Lung (tissue), 17 donors: ENCODE measurements at places on chromosomes 7 and 10.

DNA sequence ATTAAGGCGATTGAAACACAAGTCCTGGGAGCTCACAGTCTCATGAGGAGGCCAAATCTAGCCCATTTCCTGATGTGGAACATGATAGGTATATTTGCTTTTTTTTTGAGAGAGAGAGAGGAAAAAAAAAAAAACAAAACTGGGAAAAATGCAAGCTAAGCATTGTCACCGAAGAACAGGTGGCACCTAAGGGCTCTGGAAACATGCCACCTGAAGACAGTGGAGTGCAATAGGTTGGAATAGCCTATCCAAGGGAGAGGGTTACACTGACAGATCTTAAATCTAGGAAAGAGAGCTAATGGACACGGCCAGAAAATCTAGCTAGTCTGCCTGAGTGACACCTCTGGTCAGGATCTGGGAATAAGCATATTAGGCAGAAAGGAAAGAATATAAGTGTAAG lies 110.2 kb downstream of the SRI start:
- no peak for DNase-seq

DNA sequence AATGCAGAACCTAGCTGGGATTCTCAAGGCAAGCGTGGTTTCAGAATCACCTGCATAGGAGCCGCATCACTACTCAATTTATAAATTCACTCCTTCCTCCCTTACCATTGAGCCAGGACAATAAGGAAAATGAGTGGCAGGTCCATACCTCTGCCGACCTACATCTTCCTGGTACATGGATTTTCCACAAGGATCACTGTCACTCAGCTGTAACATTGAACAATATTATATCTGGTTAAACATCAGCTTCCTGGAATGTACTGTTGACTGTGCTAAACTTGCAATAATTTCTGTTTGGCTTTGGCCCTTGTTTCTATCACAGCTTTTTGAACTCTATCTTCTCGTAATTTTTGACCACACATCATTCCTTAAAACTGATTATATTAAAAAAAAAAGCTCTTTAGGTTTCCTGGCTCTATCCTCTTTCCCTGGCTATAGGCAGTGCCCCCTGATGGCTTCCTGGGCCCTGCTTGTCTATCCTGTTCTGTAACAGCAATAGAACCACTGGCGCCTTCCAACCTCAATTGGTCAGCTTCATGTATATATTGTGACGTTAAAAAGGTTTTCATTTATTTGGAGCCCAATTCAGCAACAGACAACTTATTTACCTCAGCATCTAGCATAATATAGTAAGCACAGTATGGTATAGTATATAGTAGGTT lies 59.2 kb downstream of the RNLS start:
- DNase-seq: no peak

DNA sequence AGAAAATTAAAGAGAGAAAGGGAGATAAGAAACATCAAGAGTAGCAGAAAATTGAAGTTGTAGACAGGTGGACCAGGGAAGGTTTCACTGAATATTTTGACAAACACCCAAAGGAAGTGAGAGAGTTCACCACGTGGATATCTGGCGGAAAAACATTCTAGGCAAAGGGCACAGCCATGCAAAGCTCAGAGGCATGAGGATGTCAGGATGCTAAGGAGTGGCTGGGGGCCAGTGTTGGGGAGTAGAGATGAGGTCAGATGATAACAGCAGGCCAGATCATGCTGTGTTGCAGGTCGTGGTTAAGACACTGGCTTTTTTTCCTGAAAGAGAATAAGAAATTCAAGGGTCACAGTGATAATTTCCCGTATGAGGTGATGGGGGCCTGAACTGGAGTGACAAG lies 181.9 kb downstream of the DGKI start:
- DNase-seq: no peak

DNA sequence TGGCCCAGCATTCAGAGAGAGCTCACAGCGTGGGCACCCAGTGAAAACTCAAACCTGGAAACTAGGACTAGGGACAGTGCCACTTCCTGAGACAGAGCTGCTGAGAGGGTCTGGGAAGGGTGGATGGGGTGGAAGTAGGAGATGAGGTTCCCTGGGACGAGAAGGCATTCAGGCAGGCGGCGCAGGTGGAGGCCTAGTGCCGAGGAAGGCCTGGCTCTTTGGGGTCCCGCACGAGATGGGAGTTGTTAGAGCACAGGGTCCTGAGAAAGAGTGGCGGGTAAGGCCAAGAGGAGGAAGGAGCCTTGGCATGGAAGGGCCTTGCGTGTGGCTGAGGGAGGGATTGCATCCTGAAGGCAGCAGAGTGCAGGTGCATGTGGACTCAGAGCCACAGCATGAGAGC lies 129.8 kb upstream of the SH2B2 start:
- no peak for DNase-seq

DNA sequence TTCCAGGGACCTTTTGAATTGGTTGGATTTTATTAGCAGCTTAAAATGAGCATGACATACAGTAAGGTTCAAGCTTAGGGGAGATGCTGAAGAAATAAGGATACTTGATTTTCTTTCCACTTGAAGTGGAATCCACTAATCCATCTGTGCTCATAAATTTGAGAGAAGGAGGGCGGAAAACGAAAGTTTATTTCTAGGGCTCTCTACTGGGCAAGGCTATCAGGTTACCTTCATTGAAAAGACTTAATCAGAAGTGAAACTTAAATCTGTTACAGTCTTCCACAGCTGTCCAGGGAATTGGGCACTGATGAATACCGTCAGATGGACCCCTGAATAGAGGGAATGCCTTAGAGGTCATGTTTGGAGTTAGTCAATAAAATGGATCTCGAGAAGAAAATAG lies 21.8 kb downstream of the AUTS2 start:
- no peak for DNase-seq

DNA sequence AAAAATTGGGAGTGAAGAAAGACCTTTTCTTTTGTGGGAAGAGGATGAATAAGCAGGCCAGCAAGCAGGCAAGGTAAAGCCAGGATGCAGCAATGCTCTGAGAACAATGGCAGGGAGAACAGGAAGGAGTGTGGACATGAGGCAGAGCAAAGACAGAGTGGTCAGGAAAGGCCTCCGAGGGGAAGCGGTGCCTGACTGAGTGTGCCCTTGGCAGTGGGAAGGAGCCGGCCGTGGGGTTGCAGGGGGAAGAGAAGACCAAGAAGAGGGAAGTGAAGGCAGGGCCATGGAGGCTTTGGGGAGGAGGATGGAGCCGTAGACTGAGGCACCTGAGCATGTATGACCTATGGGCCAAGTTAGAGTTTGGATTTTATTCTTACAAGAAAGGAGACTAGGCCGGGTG lies 21.9 kb upstream of the ZNF212 start:
- no peak for DNase-seq

- DNase-seq: no peak
Observed at GRCh38 chr10:46526682-46527038, 29.8 kb downstream of the GPRIN2 start.

DNA sequence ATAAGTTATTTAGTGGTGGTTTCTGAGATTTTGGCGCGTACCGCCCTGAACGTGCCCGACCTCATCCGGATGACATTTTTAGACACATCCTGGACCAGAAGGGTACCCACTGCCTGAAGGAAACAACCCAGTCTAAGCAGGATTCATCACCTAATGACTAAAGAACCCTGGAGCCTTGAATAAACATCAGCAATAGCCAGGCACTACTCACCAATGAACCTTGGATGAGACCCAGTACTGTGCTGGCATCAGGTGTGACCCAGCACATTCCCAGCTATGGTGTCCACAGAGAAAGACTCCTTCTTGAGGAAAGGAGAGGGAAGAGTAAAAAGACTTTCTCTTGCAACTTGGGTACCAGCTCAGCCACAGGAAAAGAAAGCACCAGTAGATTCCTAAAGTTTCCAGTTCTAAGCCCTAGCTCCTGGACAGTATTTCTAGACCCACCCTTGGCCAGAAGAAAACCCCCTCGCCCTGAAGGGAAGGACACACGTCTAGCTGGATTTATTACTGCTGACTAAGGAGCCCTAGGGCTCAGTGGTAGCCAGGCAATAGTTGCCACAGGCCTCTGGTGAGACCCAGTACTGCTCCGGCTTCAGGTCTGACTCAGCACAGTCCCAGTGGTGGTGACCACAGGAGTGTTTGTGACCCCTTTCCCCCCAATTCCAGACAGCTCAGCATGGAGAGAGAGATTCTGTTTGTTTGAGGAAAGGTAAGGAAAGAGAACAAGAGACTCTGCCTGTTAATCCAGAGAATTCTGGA lies 32.5 kb downstream of the ZNF277 start:
- no peak for DNase-seq

DNA sequence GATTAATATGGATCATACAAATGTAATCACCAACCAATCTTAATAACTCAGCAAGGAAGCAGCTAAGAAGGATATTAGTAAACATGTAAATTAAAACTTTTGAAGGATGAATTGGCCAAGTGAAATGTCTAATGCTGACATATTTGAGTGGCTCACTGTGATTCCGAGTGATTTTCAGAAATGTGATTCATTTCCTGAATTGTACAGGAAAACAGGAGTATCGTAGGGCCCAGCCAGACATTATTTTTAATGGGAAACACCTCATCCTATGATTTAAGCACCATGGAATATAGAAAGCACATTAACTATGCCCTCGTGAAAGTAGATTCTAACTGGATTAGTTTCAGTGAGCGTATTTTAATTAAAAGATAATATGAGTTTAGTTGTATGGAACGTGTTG lies 82.3 kb downstream of the LHFPL3 start:
- DNase-seq: no peak

DNA sequence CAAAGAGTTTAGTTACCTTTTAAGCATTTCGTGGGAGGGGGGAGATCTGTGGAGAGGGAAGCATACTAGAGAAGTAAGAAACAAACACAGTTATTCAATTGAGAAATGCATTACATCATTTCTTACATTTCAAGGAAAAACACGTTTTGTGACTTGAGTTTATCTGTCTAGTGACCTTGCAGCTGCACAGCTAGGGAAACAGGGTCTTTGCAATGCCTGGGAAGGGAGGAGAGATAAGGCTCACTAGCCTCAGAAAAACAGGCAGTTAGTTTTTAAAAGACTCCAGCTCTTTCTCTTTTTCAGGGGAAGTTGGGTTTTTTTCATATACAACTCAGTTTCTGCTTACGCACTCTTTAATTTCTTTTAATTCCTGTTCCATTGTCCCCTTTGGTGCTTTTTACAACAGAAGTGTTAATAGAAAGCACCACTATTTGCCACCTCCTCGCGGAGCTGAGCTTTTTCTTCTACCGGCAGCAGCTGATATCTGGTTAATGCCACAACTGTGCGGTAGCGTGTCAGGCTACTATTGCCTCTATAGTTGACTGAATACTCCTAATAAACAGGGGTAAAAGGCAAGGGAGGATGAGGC lies 5.6 kb downstream of the CYP3A43 start:
- DNase-seq: peak; percentile 25

DNA sequence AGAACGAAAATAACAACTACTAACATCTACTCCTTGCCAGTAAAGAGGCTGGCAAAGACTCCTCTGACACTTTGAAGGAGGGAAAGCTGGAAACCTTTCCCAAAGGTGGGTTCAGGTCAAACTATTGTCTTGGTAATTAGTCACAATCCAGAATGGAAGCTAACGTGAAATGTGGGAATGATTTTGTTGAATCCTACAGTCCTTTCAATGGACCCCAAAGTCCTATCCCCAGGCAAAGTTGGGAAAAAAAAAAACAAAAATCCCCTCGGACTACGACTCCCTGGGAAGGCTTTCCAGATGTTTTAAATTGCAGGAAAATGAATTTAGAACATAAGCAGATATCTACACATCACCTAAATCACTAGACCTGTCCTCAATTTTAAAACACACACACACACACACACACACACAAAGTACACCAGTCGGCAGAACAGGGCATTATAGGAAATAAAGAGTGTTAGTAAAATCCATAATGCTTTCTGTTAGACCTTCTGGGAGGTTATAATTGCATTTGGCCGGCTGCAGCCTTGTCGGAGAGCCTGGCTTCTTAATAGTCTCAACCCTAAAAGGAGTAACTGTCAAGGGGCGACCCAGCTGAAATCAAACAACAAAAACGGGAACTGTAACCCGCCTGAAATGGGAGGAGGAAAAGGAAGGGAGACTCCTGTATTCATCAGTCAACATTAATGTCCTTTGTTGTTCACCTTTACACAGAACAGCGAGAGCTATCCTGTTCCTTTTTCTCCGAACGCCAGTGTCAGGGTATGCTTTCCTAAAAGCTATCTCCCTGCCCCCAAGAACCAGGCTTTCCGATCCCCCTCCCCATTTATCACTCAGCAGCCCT lies 1.5 kb downstream of the DOCK4 start:
- DNase-seq: no peak

GRCh38 chr7:107501593-107501992 lies 31.7 kb downstream of the GPR22 start:
- DNase-seq: peak; percentile 41

DNA sequence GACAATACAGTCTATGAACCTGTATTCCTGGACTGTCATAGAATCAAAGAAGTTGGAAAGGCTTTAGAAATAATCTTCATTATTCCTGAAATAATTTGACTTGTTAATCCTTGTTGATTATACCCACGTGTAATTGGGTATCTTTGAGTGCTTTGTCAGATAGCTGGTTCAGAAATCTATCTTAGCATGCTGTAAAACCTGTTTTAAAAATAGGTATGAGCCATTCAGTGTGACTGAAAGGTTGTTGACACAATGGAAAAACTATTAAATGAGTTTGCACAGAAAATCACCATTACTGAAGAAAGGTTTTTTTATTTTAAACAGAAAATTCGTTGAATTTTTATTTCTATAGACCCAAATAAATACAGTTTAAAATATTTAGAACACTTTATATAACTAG lies 38.7 kb downstream of the PHTF2 start:
- DNase-seq: no peak

DNA sequence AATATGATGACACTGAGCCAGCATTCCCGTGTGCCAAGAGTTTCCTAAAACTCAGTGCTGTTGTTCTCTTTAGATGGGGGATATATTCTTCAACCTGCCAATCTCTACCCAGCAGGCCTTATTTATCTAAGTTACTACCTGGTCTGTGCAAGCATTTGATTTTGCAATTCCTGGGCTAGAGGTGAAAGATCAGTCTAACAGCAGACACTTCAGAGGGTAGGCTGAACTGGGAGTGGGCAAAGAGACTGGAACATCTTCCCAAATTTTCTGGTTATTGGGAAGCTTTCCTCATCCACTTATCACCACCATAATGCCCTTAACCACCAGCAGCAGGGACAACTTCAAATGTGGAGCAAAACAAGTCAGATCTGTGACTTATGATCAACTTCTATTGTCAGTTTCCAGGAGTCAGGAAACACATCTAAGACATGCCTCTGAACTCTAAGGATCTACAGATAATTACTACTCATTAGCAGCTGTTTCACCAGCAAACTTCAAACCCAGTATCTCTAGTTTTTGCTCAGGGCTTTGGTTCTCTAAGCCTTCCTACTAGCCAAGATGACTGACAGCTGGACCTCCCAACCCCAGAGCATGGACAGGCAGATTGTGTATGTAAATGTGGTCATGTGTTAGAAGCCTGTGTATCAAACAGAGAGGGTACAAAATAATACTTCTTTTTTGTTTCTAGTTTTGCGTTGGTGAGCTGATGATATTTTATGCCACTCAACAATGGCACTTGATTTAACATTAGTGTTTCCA lies 1.0 kb downstream of the ASAH2 start:
- DNase-seq: no peak
